ENCODE measurements at places on chromosomes 5 and 9.

- no peak for DNase-seq
Observed at GRCh38 chr9:121359351-121360294, 10.4 kb downstream of the STOM start.

- no peak for DNase-seq
Observed at GRCh38 chr9:95504053-95504963, 12.5 kb downstream of the PTCH1 start.

- no peak for DNase-seq
Observed at GRCh38 chr5:150765799-150766169, 7.0 kb upstream of the DCTN4 start.

DNA sequence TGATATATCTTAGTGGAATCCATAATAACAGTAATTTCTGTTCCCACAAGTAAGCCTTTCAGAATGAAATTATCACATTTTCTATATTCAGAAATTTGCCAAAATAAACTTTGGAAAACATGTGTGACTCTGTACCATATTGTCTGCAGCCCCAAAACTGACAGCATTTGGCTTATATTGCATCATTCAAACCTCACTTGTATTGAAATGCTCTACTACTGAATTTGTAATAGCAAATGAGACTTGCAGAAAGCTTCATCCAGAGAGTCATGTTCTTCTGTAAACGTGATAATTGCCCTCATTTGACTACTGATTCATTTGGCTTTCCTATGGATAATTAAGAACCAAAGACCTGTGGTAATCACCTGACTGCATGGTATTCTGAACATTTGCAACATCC lies 1249.5 kb upstream of the CDH18 start:
- no peak for DNase-seq

DNA sequence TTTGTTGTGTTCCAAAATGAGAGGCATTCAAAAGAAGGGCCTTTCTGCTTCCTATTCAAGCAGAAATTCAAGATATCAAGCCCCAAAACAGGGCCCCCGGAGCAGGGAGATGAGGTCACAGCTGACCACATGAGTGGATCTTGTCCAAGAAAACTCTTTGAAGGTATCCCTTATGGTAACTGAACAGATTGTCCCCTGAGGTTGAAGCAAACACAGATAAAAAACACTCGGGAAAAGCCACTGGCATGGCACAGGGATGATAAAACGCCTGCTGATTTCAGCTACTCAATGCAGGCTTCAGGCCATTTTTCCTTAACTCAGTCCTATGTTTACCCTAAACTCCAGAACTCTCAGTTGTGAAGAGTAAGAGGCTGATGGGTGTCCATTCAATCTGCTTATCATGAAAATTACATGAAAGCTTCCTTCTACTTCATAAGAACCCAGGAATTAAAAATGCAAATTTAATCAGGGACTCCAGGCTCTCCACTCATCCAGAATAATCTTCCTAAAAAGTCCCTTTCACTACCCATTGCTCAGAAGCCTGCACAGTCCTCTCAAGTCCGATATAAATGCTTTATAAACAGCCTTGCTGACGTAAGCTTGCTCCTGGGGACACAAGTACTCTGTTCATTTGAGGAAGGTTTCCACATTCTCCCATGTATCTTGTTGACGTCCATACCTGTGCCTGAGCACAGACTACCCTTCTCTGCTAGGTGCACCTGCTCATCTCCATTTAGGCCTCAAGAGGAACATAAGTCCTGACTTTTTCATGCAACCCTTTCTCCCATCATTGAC lies 35.9 kb upstream of the SLC1A3 start:
- DNase-seq: no peak

GRCh38 chr9:134247918-134248631 lies 78.2 kb upstream of the RXRA start:
- DNase-seq: no peak

DNA sequence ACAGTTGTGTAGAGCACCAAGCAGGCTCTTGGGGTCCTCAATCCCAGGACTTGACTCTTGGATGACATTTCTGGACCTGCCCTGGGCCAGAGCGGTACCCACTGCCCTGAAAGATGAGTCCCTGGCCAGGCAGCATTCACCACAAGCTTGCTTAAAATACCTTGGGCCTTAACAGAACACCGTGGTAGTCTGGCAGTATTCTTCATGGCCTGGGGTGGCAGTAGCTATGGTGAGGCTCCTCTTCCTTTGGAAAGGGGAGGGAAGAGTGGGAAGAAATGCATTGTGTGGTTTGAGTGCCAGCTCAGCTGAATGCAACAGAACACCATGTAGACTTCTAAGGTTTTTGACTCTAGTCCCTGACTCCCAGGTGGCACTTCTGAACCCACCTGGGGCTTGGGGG lies 29.4 kb upstream of the IRGM start:
- DNase-seq: no peak

DNA sequence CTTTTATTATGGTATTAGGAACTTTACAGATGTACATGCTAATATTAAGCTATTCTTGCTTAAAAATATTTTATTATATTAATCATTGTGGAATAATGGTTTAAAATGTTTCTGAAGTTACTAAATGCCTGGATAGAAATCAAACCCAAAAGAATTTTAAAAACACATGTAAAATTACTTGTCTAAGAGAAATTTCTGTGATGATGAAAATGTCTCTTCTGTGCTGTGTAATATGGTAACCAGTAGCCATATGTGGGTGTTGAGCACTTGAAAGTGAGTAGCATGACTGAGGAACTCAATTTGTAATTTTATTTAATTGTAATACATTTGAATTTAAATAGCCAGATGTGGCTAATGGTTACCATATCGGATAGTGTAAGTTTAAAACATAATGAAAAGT lies 66.7 kb upstream of the HSPB3 start:
- no peak for DNase-seq

GRCh38 chr5:93793159-93793781 lies 51.9 kb upstream of the POU5F2 start:
- no peak for DNase-seq

- no peak for DNase-seq
Observed at GRCh38 chr5:75044406-75044805, 8.0 kb downstream of the GCNT4 start.

GRCh38 chr5:65075623-65076250 lies 307.0 kb downstream of the CWC27 start:
- no peak for DNase-seq

- no peak for DNase-seq
Observed at GRCh38 chr5:57094753-57095683, 78.8 kb upstream of the GPBP1 start.

GRCh38 chr9:101027236-101027635 lies 1.3 kb upstream of the PLPPR1 start:
- DNase-seq: no peak

DNA sequence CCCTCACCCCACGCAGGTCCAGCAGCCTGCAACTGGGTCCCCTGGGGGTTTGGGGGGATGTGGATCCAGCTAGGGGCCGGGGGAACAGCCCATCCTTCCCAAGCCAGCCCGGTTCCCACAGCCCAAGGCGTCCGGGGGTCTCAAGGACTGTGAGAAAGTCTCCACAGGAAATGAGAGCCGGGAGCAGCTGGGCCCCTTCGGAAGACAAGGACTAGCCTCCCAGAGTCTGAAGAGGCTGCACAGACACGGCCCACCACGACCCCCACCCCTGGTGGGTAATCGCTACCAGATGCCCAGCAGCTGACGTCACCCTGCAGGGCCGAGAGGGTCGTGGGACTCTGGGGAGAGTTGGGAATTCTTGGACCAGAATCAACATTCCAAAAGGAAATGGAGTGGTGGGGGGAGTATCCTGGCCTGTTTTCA lies 10.5 kb downstream of the SH2D3C start:
- DNase-seq: no peak

- no peak for DNase-seq
Observed at GRCh38 chr5:53917826-53918225, 357.4 kb downstream of the NDUFS4 start.

GRCh38 chr5:15571081-15571480 lies 71.1 kb downstream of the FBXL7 start:
- DNase-seq: no peak

GRCh38 chr9:121895818-121896544 lies 197.1 kb downstream of the TTLL11 start:
- DNase-seq: no peak

GRCh38 chr5:173916233-173916632 lies 28.1 kb downstream of the CPEB4 start:
- no peak for DNase-seq

- no peak for DNase-seq
Observed at GRCh38 chr5:121144764-121145163, 680.7 kb downstream of the PRR16 start.

DNA sequence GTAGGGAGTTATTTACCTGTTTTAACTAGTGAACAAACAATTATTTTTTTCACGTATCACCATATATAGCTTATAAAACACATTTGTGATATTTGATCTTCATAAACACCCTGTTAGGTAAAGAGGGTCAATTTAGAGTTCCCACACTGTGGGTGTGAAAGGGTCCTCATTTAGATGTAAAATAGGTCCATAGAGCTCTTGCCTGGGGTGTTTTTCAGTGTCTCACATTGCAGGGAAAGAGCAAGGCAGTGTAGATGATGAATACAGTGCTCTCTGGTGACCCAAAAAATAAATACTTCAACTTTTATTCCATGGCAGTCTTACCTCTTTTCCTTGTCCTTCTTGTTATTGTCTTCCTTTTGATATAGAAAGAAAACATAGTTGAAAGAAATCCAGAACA lies 403.2 kb upstream of the SGCD start:
- no peak for DNase-seq

- DNase-seq: no peak
Observed at GRCh38 chr5:142117579-142118151, 9.1 kb downstream of the NDFIP1 start.

DNA sequence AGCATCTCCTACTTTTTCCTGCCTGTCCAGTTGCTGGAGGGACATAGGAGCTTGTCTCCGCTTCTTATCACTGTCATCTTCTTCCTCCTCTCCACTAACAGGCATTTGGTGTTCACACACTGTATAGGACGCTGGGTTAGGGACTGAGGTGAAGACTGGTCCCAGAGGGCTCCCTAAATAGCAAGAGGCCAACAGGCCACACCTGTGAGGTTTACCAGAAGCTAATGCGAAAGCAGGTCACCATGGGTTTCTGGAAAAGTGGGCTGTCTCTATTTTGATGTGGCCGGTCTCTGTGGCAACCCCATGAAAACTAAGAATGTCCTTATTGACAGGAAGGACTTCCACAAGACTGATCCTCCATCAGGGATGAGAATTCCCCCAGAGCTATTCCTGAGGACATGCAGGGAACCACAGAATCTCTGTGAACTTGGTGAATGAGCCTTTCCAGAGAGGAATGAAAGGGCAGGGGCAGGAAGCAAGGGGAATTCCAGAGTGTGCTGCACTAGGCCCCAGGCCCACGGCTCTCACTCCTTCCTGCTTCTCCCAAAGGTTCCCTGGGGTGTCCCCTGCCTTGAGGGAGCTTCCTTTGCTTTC lies 61.7 kb downstream of the DAP start:
- no peak for DNase-seq

DNA sequence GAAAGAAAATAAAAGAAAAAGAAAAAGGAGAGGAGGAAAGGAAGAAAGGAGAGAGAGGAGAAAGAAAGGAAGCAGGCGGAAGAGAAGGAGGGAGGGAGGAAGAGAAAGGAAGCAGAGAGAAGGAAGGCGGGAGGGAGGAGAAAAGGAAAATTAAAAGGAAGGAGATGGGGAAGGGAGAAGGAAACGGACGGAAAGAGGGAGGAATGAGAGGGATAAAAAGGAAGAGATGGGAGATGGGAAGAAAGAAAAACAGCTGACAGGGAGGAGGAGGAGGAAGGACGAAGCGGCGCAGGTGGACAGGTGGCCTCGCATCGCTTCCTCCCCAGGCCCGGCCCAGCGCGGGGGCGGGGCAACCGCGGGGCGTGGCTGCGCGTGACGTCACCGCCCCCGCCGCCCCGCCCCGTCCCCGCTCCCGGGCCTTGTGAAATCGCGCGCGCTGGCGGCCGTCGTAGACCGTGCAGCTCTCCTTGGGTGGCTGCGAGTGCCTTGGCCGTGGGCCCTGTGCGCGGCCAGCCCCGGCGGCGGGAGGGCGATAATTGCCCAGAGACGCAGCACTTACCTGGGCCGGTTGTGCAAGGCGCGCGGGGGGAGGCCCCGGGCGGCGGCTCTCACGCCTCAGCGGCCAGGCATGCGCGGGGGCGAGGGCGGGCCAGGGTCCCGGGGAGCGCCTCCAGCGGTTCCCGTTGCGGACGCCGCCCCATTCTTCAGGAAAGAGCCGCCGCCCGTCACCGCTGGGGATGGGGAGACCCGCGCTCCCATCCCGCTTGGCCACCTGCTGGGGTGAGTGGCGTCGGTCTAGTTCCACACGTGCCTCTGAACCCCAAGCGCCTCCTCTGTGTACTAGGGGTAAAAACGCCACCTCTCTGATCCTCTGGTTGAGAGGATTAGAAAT lies 49.6 kb upstream of the FOXE1 start:
- peak; percentile 71 for DNase-seq

DNA sequence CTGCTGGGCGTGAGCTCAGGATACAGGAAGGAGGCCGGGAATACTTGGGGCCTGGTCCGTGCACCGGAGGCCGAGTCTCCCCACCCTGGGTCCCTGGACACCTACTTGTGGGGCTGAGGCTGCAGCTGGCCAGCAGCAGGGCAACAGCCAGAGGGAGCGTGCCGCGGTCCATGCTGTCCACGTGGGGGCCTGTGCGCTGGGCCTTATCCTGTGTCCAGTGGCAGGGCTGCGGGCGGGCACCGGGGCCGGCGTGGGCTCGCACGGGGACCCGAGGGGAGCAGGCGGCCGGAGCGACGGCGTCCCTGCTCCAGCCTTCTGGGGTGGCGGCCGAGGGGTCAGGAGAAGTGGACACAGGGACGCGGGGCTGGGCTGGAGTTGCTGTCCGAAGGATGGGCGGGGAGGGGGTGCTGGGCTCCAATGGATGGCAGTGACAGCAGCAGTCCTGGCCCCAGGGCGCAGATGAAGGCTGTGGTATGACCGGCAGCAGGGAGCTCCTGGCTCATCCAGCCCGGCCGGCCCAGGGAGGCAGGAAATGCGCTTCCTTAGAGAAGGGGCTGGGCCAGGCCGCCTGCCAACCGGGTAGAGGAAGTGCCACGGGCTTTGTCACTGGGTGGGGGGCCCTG lies at the start of gene ENG:
ENG (minus strand) TSS at position 475 of the 623 bp plus-strand sequence; CDS start at position 172, 303 bp downstream.
- DNase-seq: no peak

- no peak for DNase-seq
Observed at GRCh38 chr5:126120939-126121338, 302.3 kb upstream of the GRAMD2B start.

DNA sequence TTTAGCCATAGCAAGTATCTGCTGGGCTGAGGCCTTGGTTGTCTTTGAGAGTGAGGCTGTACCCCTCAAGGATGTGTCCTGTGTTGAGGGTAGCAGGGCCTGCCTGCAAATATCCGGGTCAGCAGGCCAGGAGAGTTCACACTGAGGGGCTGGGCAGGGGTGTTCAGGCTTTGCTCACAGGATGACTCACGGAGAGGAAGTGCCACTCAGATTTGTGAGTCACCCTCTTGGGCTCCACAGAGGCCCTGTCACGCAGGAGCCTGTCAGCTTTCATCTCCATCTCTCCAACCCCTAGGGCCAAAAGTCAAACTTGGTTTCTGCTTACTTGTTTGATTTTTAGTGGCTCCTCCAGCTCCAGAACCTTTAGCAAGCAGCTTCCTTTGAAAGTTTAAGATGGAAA lies 211.5 kb downstream of the SEC61B start:
- peak; percentile 17 for DNase-seq

- DNase-seq: no peak
Observed at GRCh38 chr5:163915481-163915961, 410.1 kb downstream of the MAT2B start.
